ENCODE measurements at places on chromosomes 3 and 15. TPM values are rescaled to one million over a fixed set of nuclear protein-coding genes. Genes with fewer than 3 reads are reported as not detected.

Gene CPN2
- total RNA-seq = not detected

Gene LMAN1L
- not detected for total RNA-seq

Gene NPRL2
- 14.7 TPM for total RNA-seq

Gene UBA3
- 59.1 TPM for total RNA-seq

Gene PLSCR4
- 1.6 TPM for total RNA-seq

GRCh38 chr3:101243285-101244211, 76.8 kb downstream of the IMPG2 start:
- DNase-seq = no peak

DNA sequence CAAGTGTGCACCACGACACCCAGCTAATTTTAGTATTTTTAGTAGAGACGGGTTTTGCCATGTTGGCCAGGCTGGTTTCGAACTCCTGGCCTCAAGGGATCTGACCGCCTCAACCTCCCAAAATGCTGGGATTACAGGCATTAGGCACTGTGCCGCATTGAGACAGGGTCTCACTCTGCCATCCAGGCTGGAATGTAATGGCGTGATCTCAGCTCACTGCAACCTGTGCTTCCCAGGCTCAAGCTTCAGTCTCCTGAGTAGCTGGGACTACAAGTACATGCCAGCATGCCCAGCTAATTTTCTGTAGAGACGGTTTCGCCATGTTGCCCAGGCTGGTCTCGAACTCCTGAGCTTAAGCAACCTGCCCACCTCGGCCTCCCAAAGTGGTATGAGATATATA, 51.6 kb downstream of the ACAD9 start:
- no peak for DNase-seq

DNA sequence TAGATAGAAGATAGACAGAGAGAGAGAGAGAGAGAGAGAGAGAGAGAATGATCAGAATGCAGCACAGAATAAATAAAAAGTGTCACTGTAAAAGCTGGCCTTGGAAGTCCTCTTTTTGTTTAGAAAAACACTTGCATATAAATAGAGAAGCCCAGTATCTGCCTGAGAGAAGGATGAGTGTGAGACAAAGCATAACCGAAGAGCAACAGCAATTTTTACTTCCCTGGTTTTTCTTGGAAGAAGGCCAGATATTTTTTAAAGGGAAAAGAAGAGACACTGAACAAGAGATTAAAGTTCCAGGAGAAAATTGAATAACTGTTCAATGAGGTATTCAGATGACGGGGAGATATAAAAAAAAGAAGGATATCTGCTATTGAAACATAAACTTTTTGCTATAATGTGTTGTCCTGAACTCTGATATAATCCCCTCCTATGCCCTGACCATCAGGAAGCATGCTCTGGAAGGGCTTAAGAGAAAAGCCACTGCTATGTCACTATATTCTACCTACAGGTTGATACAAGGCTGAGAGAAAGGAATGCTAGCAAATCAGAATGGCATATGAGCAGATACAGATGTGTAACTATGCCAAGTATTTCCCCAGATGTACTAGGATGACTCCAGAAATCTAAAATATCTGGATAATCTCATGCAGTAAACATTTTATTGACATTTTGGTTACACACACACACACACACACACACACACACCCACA, 358.9 kb downstream of the RBMS3 start:
- DNase-seq = no peak

DNA sequence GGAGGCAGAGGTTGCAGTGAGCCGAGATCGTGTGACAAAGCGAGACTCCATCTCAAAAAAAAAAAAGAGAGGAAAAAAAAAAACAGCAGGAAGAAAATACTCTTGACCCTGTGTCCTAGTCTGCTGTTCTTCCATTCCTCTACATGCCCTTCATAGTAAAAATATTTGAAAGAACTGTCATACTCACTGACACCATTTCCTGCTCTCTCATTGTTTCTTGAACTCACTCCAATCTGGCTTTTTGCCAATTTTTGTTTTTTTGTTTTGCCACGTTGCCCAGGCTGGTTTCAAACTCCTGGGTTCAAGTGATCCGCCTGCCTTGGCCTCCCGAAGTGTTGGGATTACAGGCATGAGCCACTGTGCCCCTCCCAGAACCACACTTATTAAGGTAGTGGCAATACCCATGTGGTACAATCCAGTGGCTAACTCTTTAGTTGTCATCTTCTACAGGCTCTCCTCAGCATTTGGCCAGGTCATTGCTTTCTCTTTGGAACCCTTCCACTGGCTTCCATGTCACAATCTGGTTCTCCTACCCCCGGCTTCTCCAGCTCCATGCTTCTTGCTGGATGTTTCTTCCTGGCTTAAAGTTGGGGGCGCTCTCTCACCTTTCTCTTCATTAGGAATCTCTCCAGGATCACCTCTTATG, 238.2 kb upstream of the C2CD4B start:
- peak; percentile 25 for DNase-seq
